Foreskin keratinocyte (primary cell): ENCODE measurements at places on chromosomes 12 and 14. TPM values are rescaled to one million over a fixed set of nuclear protein-coding genes. Genes with fewer than 3 reads are reported as not detected.

Gene MAP1LC3B2
- 1.9 and 2.3 TPM in 2 replicates for polyA plus RNA-seq

Gene TBC1D30
- polyA plus RNA-seq, result 0.36 and 0.42 TPM in 2 replicates

Gene RPL10L
- not detected in 2 replicates for polyA plus RNA-seq

Gene ASCL1
- not detected in 2 replicates for polyA plus RNA-seq

Gene CCDC177
- polyA plus RNA-seq, result not detected in 2 replicates

Gene PTHLH
- 215 and 270 TPM in 2 replicates for polyA plus RNA-seq

Gene FOXN4
- not detected in 2 replicates for polyA plus RNA-seq

Gene B4GALNT1
- polyA plus RNA-seq, result 0.38 and 0.50 TPM in 2 replicates
